NCI-H510A (cell line): ENCODE measurements at places on chromosomes 12 and 14.

DNA sequence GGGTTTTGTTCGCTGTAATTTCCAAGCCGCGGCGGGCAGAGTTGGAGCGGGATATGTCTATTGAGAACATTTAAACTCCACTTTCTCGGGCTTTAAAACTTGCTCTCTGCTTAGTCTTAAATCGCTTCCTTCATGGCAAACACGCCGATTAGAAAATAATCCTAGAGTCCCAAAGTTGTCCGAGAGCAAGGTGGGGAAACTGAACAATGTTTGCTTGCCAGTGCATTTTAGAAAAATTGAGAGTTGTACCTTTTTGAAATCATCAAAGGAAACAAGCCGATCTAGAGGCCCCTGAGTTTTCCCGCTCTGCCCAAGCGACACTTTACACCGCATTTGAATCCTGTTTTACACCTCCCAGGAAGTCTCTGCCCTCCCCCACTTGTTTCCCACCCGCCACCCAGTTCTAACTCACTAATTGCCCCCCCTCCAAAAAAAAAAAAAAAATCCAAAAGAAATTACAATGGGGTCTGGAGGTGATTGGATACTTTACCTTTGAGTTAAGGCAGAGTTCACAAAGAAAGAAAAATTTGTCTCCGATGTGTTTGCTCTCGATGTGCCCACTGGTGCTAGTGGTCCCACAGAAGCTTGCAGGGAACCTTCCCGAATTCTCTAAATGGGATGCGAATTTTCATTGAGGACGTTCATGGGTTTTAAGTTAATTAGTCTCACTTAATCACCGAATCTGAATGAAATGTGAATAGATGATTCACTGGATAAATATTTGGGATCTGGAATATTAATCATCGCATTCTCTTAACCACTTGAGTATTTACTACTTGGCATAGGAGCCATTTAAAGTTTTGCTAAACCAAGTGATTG, 2.3 kb downstream of the HMGA2 start:
- no peak for DNase-seq

DNA sequence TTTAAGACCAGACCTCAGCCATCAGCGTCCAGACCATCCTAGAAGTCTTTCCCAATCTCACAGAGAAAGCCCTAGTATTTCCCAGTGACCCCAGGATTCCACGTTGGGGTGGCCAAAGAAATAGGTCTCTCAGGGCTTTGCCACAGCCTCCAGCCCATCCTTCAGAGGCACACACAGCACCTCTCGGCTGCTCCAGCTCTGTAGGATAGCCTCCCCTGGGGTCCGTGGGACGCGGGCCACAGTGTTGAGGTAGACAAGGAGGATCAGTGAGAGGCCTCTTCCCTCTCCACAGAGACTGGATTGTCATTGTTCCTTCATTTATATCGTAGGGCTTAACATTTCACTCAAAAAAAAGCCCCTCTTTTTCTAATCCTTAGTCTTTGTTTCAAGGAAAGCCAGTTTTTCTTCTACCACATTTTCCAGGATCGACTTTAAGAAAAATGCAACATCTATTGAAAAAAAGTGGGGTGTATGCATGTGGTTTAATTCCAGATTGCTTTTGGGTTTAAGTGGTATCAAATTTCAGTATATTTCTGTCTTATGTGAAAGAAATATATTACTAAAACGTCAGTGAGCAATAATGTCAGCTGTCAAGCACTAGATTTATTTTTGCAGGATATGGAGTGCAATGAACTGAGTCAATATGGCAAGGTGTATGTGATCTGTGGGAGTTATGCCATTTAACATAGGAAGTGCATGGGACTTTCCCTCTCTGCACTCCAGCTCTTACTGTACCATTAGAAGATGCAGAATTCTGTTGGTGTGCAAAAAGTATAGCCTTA, 187.5 kb downstream of the MSRB3 start:
- no peak for DNase-seq

- DNase-seq: no peak
Observed at GRCh38 chr12:57522887-57523705, 472 bp downstream of the MBD6 start.

GRCh38 chr12:26088998-26089397, 35.8 kb downstream of the BHLHE41 start:
- peak; percentile 41 for DNase-seq

- DNase-seq: no peak
Observed at GRCh38 chr14:68471029-68471963, 321.6 kb downstream of the ZFP36L1 start.

DNA sequence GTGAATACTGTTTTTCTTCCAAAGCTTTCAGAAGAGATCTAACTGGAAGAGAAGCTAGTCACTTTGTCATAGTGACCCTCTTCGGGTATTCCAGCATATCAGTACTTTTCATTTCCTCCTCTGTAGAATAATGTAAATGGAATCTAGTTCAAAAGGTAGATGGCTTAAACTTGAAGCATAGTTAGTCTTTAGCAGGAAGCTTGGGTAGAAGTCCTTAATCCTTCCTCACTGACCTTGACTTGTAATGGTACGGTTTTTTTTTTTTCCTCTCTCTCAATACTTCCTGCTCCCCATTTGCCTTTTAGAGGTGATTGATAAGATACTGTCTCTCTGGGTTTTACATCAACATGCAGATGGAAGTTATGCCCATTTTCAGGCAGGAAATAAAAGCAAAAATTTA, 1.7 kb downstream of the FBXO34 start:
- no peak for DNase-seq

DNA sequence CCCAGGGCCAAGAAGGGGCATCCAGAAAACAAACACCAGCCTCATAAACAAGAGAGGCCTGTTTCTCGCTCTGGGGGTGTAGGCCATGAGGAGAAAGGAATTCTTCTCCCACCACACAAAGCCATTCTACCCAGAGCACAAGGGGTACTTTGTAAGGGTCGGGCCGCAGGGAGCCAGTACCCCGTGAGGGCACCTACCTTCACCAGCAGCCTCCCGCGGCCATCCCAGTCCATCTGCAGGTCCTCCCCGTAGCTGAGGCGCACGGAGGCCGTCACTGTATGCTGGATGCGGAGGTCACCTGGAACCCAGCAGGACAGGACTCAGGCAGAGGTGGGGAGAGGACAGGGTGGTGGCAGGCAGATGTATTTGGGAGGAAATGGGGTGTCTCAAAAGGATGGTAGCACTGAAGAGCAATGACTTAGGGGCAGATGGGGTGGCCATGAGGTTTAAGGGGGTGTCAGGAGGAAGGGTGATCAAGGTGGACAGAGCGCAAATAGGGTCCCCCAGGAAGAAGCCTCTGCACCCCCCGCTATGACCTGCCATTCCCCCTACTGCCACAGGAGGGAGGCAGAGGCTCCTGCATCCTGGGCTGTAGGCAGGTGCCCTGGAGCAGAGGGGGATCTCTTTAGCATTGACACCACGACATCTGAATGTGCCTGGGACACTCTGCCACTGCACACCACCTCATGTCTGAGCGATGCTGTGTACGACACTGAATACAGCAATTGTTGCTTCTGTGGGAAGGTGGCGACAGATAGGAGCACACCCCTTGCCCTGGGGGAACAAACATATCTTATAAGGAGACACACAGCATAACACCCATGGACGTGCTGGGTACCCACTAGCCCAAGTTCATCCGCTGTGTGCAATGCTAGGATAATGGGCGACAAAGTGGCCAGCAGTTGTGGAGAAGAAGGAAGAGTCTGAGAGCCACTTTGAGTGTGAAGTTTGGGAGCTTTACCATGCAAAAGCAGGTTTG, 61.4 kb downstream of the VWF start:
- peak; percentile 44 for DNase-seq

DNA sequence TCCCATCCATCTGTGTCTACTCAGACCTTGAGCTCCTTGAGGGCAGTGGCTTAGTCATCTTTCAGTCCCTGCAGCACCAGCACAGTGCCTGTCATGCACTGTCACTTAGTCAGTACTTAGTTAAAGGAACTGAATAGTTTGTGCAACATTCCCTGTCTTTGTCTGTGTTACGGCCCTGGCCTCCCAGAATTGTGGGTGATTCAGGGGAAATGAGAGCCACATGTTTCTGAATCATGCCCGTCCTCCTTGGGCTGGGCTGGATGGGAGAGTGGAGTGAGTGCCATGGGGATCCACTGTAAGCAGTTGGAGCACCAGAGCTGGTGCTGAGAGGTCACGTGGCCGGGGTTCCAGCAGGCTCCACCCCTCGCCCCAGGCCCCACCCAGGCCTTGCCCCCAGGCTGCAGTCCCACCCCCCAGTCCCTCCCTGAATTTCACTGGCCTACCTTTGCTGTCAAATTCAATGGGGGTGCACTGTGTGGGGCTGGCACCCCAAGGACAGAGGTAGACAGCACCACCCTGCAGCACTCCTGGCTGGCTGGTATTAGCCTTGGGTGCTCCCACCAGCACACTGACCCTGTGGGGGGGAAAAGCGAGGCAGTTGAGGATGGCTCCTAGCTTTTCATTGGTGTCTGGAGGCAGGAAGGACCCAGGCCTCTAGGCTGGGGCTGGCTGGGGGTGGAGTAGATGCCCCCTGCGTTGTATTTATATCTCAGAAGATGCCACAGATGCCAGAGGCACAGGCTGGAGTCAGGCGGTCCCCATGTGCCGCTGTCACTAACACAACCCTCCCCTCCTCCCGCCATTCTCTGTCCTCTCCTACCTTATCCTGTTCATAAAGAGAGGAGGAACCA, 7.5 kb downstream of the ITGA5 start:
- DNase-seq: no peak

DNA sequence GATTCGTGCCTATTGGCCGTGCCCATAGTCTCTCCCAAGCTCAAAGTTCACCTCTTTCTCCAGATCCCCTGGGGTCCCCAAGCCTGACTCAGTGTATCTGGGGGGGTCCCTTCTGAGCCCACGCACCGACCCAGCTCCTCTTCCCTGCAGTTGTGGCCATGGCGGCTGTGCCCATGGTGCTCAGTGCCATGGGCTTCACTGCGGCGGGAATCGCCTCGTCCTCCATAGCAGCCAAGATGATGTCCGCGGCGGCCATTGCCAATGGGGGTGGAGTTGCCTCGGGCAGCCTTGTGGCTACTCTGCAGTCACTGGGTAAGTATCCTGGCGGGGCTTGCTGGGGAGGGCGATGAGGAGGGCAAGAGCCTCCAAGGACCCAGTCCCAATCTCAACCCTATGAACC, 5.1 kb downstream of the IFI27 start:
- no peak for DNase-seq

DNA sequence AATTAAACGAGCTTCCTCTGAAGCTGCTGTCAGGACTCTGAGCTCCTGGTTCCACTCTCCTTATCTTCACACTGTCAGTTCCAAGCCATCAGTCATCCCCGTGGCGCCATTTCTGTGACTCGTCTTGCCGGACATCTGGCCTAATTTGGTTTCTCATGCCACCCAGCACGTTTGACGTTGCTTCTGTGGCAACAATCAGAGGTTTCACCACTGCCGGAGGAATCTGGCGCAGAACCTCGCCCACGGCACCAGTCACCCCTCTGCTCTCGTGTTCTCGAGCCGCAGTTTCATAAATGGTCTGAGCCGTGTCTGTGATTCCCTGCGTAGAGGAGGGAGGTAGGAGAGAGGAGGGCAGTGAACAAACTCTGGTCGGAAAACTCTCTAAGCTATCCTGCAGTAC, 29.7 kb downstream of the BDKRB1 start:
- DNase-seq: no peak

GRCh38 chr14:104792101-104792884, 3.3 kb downstream of the AKT1 start:
- DNase-seq: no peak

DNA sequence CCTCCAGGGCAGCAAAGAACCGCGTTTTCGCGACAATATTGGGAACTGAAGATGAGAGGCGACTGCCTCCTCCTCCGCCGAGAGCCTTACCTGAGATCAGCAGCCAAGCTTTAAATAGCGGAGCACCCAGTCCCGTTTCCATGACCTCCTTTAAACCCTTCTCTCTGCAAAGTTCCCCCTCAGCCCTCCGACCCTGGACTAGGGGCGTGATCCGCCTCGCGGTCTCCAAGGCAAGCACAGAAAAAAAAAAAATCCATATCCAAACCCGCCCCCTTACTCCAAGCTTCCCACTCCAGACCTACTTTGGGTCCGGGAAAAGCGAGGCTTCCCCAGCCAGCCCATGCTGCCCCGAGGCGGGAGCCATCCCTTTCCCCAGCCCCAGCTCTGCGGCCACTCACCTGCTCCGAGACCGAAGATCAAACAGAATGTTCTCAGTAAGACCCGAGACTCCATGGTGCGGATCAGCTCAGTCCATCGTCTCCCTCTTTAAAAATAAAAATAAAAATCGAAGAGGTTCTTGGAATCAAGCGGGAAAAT, 630 bp downstream of the NELL2 start:
- DNase-seq: peak; percentile 11

- DNase-seq: no peak
Observed at GRCh38 chr14:99231850-99232713, 39.9 kb downstream of the BCL11B start.

DNA sequence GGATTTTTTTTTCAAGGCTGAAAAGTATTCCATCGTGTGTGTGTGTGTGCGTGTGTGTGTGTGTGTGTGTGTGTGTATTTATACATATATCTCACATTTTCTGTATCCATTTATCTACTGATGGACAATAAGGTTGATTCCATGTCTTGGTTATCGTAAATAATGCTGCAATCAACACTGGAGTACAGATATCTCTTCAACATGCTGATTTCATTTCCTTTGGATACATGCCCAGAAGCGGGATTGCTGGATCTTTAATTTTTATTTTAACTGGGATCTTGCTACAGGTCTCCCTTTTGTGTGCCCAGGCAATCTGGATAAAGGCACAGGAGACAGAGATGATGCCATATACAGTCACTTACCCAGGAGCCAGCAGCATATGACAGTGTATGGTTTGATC, 338.1 kb downstream of the SOX5 start:
- no peak for DNase-seq

- no peak for DNase-seq
Observed at GRCh38 chr14:34628681-34629135, 1.2 kb downstream of the SNX6 start.

- DNase-seq: no peak
Observed at GRCh38 chr14:23052671-23053070, 4.6 kb downstream of the CDH24 start.

DNA sequence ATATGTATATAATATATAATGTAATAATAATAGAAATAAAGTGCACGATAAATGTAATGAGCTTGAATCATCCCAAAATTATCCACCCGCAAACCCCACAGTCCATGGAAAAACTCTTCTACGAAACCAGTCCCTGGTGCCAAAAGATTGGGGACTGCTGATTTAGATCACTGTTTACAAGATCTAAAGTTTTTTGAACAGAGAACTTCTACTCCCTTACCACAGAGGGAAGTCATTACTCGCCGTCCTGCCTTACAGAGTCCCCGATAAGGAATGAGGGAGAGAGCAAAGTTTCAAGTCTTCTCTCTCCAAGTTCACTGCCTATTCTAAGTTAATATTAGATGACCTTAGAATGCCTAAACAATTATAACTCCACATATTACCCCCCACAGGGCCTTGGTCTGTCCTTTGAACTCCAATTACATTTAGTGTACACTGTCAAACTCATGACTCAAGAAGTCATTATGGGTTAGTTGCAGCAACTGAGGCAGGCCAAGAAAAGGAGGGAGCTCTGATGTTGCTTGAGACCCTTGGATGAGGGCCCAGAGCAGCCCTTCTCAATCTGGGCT, 21.8 kb upstream of the DHRS4 start:
- no peak for DNase-seq
